ENCODE measurements at places on chromosomes 2 and 18. TPM values are rescaled to one million over a fixed set of nuclear protein-coding genes. Genes with fewer than 3 reads are reported as not detected.

DNA sequence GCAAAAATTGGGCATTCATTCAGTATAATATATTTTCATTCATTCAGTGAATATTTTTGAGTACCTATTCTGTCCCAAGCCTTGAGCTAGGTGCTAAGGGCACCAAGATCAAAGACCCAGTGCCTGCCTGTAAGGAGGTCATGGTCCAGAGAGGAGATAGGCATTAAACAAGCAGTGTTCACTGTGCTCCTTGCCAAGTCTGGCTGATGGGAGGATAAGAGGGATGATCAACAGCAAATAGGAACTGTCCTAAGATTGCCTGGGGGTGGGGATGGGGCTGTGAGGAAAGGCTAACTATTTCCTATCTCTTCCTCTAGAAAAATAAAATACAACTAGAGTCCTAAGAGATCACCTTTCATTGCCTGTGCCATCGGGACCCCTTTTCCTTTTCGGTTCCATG, 60.4 kb downstream of the SETBP1 start:
- H3K36me3 ChIP-seq = peaks cover 3% of the 10 kb centered on the region
- DNase-seq = no peak
- H3K27ac ChIP-seq = no peak overlapping the region

DNA sequence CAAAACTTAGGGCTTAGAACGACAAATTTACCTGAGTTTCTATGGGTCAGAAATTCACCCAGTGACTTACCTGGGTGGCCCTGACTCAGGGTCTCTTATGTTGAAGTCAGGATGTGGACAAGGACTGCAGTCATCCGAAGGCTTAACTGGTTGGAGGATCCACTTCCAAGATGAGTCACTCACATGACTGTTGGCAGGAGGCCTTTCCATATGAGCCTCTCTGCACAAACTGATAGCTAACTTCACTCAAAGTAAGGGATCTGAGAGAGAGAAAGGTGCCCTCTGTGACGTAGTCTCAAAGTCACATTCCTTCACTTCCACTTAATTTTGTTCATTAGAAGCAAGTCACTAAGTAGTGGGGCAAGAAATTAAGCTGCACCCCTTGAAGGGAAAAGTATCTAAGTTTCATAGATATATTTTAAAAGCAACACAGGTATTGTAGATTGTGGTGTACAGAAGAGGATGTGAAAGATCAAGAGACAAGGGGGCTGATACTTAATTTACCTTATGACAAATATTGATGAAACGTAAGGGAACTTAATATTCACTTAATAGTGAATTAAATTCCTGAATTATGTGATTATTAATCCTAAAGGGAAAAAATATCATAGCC, 48.4 kb downstream of the TANK start:
- H3K36me3 ChIP-seq = peaks cover 28% of the 10 kb centered on the region
- H3K27ac ChIP-seq = no peak overlapping the region
- H3K27me3 ChIP-seq = no peaks in the 10 kb centered on the region
- no peak overlapping the region for H3K4me3 ChIP-seq
- no peaks in the 10 kb centered on the region for H3K4me1 ChIP-seq

The MAPRE3 gene
- 2.0 TPM for total RNA-seq

The TUBB6 gene
- 15.6 TPM for total RNA-seq

The SERPINB4 gene
- not detected for total RNA-seq
